ENCODE measurements at places on chromosomes 2 and 18.

DNA sequence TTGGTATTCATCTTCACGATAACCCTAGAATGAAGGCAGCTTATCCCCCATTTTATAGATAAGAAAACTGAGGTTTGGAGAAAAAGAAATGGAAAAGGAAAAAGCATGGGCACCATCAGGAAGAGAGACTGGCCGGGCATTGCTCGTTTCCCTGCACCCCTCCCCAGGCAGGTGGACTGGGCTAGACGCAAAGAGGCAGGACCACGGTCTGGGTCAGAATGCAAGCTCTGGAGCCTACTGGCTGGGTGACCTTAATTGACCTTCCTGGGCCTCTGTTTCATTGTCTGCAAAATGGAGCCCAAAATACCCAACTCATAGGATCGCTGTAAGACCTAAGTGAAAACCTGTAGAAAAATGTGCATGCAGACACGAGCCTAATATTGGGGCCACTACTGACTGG lies 135.3 kb upstream of the GLI2 start:
- no peak for DNase-seq

GRCh38 chr2:44772131-44772530 lies 169.4 kb upstream of the SIX3 start:
- no peak for DNase-seq

GRCh38 chr2:151860613-151861146 lies 32.5 kb upstream of the ARL5A start:
- no peak for DNase-seq

DNA sequence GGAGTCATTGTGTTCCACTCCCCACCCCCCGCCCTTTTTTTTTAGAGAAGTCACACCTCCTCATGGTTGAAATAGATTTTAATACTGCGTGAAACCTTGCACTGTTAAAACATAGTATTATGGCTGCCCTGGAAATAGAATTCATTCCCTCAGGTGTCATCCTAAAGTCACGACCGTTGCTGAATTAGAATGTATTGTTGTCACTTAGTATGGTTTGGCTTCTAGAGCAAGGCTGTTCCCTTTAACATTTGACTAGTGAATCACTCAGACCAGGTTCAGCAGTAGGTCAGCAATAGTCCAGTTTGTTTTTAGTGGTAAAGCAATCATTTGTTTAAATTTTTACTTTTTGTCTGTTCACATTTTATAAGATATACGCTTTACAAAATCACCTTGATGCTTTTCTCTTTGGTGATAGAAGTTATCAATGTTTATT lies 1.2 kb downstream of the BABAM2 start:
- no peak for DNase-seq

DNA sequence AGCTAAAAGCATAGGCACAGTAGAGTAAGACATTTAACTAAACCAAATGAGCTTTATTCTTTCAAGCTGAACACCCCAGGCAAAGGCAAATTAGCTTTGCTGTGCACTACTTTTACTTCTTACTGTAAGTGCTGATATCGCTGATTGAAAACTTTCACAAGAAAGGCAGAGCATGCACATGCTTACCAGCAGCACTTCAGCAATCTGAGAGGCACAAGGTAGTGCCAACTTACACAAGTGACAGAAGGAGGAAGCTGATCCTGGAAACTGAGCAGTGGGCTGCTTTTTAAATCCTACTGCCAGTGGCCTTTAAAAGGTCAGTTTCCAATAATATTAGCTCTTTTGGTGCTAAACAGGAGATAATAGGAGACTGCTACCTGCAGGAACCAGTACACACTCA lies 43.9 kb downstream of the LANCL1 start:
- no peak for DNase-seq

GRCh38 chr2:12877761-12878160 lies 161.0 kb downstream of the TRIB2 start:
- no peak for DNase-seq

- DNase-seq = no peak
Measured at GRCh38 chr2:62511636-62512035, 5.6 kb upstream of the TMEM17 start.

DNA sequence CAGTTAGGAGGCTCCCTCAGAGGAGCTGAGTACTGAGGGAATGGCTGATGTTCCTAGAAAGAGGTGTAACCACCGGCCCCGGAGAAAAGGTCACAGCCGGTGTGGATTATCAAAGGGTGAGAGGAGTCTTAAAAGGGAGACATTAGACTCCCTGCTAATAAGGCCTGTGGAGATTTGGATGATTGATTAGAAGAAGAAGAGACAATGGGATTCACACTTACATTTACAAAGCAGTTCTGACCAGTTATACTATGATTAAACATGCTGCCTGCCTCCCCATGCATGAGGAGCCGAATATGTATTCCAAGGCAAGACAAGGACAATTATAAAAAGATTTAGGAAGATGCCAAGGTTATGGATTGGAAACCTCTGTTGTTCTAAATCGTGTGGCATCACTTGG lies 302.4 kb downstream of the SLC4A3 start:
- no peak for DNase-seq

DNA sequence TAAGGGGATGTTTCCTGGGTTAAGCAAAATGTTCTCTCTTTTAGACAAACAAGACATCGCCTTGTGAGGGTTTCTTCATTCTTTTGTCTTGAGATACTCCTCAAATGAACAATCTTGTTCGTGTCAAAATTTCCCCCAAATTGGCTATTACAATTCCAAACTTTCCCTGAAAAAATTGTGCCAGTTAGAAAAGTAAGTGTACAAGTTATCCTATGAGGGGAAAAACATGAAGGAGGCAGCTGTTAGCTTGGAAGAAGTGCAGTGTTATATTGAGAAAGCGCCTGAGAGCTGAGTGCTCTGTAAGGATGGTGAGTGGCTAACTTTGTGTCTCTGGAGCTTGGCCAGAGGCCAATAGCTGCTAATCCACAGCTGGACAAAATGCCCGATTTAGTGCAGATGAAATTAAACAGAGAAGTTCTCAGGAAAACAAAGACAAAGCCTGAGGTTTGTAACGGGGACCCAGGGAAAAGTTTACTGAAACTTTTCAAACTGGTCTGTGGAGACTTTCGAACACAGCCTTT lies 14.1 kb upstream of the PLEKHH2 start:
- no peak for DNase-seq

GRCh38 chr2:171407030-171407675 lies 26.6 kb downstream of the METTL8 start:
- no peak for DNase-seq

DNA sequence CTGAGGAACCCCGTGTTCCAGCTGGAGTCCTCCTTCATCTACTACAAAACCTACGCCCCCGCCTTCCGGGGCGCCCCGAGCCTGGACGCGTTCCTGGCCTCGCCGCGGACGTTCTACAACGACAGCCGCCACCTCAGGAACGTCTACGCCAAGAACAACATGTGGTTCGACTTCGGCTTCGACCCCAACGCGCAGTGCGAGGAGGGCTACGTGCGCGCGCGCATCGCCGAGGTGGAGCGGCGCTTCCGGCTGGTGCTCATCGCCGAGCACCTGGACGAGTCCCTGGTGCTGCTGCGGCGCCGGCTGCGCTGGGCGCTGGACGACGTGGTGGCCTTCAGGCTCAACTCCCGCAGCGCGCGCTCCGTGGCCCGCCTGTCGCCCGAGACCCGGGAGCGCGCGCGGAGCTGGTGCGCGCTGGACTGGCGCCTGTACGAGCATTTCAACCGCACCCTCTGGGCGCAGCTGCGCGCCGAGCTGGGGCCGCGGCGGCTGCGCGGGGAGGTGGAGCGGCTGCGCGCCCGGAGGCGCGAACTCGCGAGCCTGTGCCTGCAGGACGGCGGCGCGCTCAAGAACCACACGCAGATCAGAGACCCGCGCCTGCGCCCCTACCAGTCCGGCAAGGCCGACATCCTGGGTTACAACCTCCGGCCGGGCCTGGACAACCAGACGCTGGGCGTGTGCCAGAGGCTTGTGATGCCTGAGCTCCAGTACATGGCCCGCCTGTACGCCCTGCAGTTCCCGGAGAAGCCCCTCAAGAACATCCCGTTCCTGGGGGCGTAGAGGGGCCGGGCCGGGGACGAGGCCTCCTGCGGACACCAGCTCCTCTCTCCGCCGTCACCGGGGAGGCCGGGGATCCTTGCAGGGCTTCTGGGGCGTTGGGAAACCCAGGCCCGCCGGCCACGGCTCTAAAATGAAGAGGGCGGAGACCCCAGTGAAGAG lies 5.3 kb upstream of the NEU4 start:
- no peak for DNase-seq

GRCh38 chr18:40956213-40956612 lies 998.8 kb upstream of the PIK3C3 start:
- no peak for DNase-seq

- DNase-seq = peak; percentile 16
Measured at GRCh38 chr2:173151671-173152401, 76.2 kb downstream of the MAP3K20 start.

- no peak for DNase-seq
Measured at GRCh38 chr2:74743778-74744177, 89.7 kb downstream of the SEMA4F start.

DNA sequence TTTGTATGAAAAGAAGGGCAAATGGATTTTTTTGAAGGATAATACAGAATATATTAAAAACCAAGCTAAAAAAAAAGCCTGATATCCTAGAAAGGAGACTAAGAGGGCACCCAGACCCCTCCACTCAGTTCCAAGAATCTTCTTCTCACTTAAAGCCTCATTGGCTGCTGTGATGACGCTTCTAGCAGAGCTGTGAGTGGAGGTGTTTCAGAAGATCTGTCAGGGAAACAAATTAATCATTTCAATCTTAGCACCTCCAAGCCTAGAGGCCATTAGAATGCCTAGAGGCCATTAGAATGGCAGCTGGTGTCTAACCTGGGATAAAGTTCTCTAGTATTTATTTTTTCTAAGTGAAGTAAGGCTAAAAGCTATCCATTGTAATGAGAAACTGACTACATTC lies 164.2 kb upstream of the TMEM200C start:
- no peak for DNase-seq

- no peak for DNase-seq
Measured at GRCh38 chr2:106158871-106159270, 35.2 kb downstream of the UXS1 start.

DNA sequence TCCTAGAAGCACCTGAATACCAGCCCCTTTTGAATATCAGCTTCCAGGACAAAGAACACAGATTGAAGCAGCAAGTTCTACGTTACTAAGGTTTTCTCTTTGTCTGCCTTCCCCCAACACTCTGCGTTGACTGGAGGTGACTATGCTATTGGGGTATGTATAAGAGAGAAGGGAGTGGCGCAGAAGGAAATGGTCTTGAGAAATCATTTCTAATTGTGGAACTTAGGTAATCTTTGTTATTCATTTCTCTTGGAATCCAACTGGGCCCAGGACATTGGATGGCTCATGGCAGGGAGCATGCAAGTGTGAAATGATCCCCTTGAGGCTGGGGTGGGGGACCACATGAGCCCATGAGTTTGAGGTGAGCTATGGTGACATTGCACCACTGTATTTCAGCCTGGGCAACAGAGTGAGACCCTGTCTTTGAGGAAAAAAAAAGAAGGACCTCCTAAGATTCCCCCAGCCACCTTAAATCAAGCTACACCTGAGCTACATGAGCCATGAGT lies 29.7 kb downstream of the XDH start:
- DNase-seq = peak; percentile 91

DNA sequence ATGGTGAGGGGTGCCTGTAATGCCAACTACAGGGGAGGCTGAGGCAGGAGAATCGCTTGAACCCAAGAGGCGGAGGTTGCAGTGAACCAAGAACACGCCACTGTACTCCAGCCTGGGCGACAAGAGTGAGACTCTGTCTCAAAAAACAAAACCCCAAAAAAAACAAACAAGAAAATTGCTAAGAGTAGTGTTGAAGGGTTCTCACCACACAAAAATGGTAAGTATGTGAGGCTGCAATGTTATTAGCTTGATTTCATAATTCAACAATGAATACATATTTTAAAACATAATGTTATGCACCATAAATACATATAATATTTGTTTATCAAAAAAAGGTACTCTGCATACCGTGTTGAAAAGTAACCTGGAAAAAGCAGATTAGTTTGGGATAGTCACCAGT lies 45.8 kb downstream of the PSMG2 start:
- DNase-seq = no peak

DNA sequence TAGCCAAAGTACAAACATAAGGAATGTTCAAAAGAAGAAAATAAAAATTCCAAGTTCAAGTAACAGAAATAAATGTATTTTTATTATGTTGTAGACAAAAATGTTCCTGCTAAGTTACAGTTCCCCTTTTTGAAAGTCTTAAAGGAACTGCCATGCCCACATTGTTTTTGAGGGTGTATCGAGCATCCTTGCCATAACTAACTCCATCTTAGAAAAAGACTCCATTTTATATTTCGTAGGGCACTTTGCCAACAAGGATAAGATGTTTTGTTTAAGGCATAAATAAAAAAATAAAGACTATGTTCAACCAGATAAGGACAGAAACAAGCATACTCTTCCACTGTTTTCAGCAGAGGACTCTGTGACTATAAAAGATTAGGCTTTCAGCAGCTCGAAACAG lies 67.3 kb downstream of the TMEM237 start:
- no peak for DNase-seq

DNA sequence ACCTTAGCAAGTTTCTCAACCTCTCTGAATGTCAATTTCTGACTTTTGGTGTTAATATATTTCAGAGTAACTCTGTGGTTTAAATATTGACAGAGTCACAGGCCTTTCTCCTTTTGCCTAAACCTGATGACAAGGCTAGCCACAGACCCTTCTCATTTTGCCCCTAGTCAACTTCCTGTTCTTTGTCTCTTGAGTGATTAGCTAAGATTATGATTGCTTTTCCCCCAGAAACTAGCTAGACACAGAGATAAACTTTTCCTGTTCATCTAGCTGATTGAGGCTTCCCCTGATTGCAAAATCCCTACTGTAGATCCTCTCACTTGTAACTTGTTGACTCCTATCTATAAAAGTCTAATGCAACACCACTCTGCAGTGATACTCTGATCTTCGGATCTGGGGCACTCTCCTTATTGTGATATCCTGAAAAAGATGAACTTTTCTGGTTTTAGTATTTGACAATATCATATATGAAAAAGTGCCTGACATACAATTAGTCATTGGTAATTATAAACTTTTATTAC lies 241.4 kb downstream of the ZNF385B start:
- DNase-seq = no peak

DNA sequence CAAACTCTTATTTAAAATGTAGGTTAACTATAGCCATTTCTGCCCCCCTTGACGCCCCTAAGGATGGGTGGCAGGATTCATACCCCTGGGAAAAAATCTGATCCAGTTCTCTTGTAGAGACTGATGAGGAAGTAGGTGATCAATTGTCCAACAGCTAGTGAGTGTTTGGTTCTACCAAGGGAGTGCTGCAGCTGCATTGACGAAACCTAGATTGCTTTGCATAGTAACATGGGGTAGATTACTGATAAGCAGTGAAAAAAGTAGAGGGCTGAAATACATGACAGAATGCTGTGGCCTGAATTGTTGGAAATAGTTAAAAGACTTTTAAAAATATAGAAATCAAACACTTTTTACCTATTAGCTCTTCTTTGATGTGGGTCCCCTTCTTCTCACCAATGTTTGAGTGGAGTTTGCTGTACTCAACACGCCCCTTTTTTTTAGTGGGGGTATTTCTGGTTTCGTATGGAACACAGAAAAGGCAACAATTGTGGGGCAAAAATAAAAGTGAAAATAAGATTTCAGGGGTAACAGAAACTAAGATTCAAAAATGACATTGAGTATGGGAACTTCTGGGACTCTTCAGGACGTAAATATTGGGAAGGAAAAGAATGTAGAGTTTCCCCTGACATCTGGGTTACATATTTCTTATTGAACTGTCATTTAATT lies 66.2 kb downstream of the MAIP1 start:
- no peak for DNase-seq

- no peak for DNase-seq
Measured at GRCh38 chr18:78642296-78642951, 337.2 kb upstream of the SALL3 start.

GRCh38 chr18:74334242-74334893 lies 18.7 kb downstream of the C18orf63 start:
- no peak for DNase-seq

GRCh38 chr2:177281400-177282180 lies 17.1 kb upstream of the NFE2L2 start:
- no peak for DNase-seq

Measured in AG09309 (cell line).